ENCODE measurements at places on chromosomes 3 and 15. TPM values are rescaled to one million over a fixed set of nuclear protein-coding genes. Genes with fewer than 3 reads are reported as not detected.

DNA sequence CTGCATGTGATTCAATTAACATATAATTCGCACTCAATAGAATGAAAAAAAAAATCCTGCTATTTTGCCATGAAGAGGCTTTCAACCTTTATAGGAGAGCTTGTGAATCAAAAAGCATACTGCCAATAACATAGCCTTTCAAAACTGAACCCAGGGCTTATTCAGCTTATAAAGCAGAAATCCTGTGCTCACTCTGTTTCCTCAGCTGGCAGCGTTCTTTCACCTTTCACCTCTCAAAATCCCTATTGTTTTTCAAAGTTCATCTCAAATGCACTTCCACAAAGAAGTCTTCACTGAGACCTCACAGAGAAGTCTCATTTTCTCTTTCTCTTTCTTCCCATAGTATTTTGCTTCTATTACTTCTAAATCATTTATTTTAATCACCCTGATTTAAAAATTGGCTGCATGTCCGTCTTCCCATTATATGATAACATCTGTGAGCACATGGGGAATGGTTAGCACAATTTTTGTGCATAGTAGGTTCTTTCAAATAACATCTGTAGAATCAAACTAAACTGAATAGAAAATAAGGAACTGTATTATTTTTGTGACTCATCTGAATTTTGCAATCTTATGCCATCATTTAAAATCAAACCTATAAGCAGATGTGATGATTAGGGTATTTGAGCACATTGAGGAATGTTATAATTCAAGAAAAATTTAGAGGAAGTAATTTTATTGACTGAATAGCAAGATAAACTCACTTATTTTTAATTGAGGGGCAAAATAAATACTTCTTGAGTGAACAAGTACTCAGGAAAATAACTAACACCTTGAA, 373.4 kb downstream of the NLGN1 start:
- DNase-seq = no peak

The TRH gene
- not detected for total RNA-seq

The IVD gene
- 25.3 TPM for total RNA-seq

The LRRC28 gene
- 24.8 TPM for total RNA-seq

DNA sequence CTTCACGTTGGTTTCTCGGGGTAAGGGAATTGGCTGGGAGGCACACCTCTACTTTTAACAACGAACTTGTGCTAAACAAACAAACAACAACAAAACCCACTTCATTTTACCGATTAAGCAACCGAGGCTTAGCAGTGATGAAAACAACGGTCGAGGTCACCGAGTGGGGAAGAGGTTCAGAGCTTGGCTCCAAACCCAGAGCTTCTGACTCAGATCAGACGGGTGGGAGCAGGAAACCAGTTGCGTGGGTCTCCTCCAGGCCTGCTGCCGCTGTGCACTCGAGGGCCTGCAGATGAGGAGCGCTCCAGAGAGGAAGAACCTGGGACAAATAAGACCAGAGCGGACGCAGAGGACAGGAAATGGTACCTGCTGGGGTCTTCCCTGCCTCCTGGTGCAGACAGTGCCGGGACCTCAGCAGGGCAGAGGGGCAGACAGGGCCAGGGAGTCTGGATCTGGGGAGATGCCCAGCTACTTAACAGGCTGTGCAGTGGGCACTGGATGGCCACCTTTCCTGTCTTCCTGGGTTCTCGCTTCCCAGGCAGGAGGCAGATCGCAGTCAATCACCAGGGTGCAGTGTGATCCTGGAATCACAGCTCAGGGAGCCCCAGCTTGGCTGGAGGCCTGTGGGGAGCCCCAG, 99.0 kb upstream of the MEF2A start:
- DNase-seq = no peak

DNA sequence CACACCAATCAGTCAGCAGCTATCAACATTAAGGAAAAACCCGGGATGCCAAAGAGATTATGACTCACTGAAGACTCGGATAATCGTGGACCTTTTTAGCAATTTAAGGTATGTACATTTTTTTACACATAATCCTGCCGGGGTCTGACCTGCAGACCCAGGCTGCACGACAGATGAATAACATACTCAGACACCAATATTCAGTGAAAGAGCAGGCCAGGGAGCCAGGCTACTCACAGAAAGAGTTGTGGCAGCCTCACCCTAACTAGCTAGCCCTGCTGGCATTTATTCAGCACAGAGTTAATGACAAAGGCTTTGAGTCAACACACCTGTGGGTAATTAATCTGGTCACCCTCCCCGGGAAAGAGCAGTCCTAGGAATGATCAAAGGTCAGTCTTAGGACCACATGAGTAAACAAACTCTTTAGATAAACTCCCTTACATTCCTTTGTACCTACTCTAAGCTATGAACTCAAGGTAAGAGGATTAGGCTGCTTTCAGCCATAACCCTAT, 727.5 kb downstream of the TBL1XR1 start:
- DNase-seq = no peak

DNA sequence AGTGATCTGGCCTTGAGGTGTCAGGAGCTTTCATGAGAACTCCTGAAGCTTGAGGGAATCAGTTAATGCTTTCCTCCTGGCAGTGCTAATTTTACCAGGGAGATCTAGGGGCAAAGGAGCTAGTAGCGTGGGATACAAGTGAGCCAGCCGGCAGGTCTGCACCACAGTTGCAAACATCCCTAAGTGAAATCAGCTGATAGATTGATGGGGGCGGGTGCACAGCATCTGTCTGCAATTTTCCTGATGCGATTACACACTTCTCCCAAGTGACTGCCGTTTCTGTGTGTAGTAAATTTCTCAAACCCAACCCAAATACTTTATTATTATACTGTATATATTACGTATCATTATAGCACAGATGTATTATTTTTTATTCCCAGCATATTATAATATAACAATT, 304.5 kb downstream of the AGBL1 start:
- no peak for DNase-seq

The SLC22A13 gene
- total RNA-seq = not detected

GRCh38 chr3:144424606-144425005, 453.0 kb downstream of the DIPK2A start:
- no peak for DNase-seq

The CSPG4 gene
- total RNA-seq = 0.32 TPM

- DNase-seq = no peak
These were observed 19.8 kb downstream of the FANCD2OS start for GRCh38 chr3:10088256-10088655.

- DNase-seq = no peak
These were observed 19.6 kb downstream of the ZIC1 start for GRCh38 chr3:147428754-147429153.

DNA sequence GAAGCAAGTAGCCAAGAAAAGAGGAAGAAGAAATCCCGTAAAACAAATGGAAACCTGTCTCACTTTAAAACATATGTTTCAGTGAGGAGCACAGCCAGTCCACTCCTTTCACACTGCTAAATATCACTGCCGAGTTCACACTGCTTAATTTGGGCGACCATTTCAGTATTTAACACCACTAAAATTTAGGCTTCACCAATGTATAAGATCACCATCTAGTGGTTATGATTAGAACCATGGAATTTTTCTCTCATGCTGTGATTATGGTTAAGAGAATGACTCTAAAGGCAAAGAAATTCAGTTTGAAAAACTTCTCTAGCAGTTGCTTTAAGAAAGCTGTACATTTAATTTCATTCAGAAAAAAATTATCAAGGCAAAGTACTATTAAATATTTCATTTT, 16.6 kb downstream of the SLC4A7 start:
- DNase-seq = no peak

DNA sequence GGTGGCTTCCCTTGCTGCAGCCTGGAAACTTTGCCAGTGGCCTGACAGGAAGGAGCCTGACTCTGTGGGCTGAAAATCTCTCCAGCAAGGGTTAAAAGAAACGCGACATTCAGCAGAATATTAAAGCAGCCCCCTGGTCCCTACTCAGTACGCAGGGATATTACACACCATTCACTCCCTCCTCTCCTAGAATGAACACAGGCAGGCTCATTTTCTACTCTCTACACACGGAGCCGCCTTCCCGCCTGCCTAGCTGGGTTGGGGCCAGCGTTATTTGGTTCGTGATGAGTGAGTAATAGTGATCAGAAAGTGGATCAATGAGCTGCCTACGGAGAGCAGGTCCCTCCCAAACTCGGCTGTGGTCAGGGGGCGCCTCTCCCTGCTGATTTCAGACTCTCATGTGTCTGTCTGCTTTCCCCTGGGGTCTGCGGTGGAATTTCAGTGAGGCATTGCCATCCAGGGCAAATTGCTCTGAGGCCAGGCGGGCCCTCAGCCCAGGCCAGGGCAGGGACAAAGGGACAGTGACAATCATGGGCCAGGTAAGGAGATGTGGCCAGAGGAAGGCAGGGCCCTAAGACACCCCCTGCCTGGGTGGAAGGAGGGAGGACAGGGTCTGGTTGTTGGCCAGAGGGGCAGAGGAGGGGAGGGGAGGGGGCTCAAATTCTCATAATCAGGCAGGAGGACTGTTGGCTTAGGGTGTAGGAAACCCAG, 2.8 kb downstream of the EPHB1 start:
- no peak for DNase-seq

- DNase-seq = no peak
These were observed 136.8 kb downstream of the FBLN2 start for GRCh38 chr3:13685721-13686120.

- peak; percentile 64 for DNase-seq
These were observed 195.1 kb upstream of the ICE2 start for GRCh38 chr15:60673918-60674558.

- DNase-seq = no peak
These were observed 617.5 kb downstream of the ZPLD1 start for GRCh38 chr3:103052236-103052830.

GRCh38 chr15:93345981-93346380, 257.0 kb upstream of the RGMA start:
- no peak for DNase-seq

The NOX5 gene
- total RNA-seq = not detected

The CLRN1 gene
- total RNA-seq = not detected

- peak; percentile 63 for DNase-seq
These were observed 39.6 kb downstream of the TGM4 start for GRCh38 chr3:44913868-44914468.

DNA sequence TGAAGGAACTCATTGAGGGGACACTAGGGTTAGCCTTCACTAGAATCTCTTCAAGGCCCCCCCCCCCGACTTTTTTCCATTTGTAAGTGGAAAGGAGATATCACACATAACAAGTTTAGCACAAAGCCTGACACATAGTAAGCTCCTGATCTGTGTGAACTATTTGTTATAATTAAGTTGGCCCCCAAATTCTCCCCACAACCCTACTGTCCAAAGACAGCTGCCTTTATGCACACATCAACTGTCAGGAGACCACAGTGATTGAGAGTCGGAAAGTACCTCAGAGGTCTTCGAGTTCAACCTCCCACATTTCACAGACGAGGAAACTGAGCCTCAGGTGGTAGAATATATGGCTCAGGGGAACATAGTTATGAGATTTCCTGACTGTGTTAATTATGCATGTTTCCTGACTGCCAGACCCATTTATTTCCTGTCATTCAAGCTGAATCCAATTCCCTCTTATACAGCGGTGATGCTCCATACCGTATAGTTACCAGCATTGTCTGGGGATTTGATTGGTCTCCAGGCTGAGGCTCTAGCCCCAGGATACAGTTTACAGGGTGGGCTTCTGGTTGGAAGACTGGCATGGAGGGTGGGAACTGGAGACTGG, 227.4 kb upstream of the CMC1 start:
- no peak for DNase-seq

The TERC gene
- total RNA-seq = 61.5 TPM

GRCh38 chr3:115616461-115616860, 6.8 kb upstream of the GAP43 start:
- DNase-seq = no peak

DNA sequence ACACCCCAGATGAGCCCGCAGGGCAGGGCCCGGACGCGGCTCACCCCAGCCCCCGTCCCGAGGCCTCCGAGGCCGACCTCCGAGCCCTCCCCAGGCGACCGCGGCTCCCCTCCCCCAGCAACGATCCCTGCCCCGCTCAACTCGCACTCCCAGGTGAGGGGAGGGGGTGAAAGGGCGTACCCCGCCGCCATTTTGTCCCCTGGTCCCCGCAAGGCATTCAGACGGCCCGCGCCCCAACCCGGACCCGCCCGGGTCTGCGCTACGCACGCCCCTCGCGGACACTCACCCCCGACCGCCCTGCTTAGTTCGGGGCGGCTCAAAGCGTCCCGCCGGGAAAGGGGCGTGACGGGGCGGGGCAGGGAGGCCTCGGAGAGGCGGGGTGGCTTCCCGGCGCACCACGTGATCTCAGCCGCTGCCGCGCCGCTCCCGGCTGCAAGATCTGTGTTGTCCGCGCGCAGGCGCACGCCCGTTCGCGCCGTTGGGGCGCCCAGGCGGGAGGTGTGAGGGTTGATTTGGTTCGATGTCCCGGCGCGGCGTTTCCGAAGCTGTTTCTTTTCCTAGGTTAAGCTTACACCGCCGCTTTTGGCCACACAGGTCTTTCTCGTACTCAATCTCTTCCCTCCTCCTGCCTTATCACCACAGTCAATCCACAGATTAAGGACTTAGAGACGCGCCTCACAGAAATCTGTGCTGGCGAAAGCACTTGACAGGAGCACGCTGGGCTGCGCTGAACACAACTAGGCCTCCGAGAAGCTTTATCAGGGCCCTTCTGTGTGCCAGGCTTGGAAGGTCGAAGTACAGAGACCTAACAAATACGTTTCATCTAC, at the start of gene SCAPER:
TSS of gene SCAPER (minus strand) at position 328 of the 827 bp plus-strand sequence. CDS start 21,523 bp downstream, outside the sequence.
- DNase-seq = peak; percentile 82

The AHSG gene
- not detected for total RNA-seq

DNA sequence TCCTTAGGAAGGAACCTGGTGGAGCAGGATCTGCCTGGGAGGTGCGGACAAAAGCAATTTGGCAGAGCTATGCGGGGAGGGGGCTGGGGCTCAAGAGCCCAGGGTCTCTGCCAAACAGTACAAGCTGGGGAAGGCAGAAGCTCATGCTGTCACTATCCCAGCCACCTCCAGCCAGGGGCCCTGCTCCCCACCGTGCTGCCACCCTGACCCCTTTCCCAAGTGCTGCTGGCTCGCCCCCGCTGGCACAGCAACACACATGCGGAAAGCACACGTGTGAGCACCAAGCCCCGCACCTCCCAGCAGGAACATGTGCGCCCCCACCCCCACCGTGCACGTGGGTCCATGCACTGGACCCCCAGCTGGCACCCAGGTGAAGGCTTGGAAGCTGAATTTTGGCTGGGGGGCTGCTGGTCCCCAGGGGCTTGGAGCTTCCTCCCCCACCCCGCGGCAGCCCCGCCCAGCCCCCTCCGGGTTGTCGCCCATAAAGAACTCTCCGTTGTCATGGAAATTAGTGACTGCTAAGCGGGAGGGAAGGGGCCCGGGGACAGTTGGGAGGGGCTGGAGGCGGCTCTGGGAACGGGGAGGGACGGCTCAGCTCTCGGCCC, 742 bp downstream of the CAMKV start:
- no peak for DNase-seq

- no peak for DNase-seq
These were observed 687.0 kb upstream of the NECTIN3 start for GRCh38 chr3:110384601-110385000.

GRCh38 chr3:195771646-195772300, 40.0 kb downstream of the MUC4 start:
- DNase-seq = peak; percentile 23

- DNase-seq = no peak
These were observed 371.2 kb upstream of the ROBO2 start for GRCh38 chr3:76668653-76669052.

The UROC1 gene
- total RNA-seq = not detected

The GHSR gene
- not detected for total RNA-seq

The C3orf85 gene
- total RNA-seq = not detected
